ENCODE measurements at places on chromosomes 3 and 15.
A peak's percentile ranks its signal among the peaks of the same experiment; 100 is the strongest.

- peaks cover 8% of the 10 kb centered on the region for H3K27me3 ChIP-seq
- no peak for DNase-seq
- no peak overlapping the region for H3K27ac ChIP-seq
- no peak overlapping the region for H3K4me3 ChIP-seq
Measured at GRCh38 chr3:130838898-130839600, 54.8 kb upstream of the ATP2C1 start.

GRCh38 chr3:190534386-190534785 lies 20.5 kb downstream of the IL1RAP start:
- H3K27ac ChIP-seq, result no peak overlapping the region
- no peak overlapping the region for H3K4me3 ChIP-seq
- H3K27me3 ChIP-seq, result no peaks in the 10 kb centered on the region

DNA sequence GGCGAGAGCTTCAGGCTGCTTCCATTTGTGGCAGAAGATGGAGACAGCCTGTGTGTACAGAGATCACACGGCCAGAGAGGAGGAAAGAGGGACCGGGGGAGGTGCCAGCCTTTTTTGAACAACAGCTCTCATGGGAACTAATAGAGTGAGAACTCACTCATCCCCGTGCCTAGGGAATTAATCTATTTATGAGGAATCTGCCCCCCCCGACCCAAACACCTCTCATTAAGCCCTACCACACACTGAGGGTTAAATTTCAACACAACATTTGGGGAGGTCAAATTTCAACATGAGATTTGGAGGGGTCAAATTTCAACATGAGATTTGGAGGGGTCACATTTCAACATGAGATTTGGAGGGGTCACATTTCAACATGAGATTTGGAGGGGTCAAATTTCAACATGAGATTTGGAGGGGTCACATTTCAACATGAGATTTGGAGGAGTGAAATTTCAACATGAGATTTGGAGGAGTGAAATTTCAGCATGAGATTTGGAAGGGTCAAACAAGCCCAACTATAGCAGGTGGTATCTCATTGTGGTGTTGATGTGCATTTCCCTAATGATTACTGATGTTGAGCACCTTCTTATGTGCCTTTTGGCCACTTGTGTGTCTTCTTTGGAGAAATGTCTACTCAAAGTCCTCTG lies 20.6 kb upstream of the RFTN1 start:
- peaks cover 9% of the 10 kb centered on the region for H3K27me3 ChIP-seq
- H3K36me3 ChIP-seq, result no peaks in the 10 kb centered on the region

- H3K27me3 ChIP-seq, result no peaks in the 10 kb centered on the region
- H3K27ac ChIP-seq, result no peak overlapping the region
- no peaks in the 10 kb centered on the region for H3K36me3 ChIP-seq
- H3K4me1 ChIP-seq, result peaks cover 7% of the 10 kb centered on the region
- no peak for DNase-seq
- no peak overlapping the region for H3K4me3 ChIP-seq
Measured at GRCh38 chr3:71203727-71204488, 379.6 kb downstream of the FOXP1 start.

- H3K27ac ChIP-seq, result no peak overlapping the region
- H3K27me3 ChIP-seq, result no peaks in the 10 kb centered on the region
- DNase-seq, result peak; percentile 20
- H3K4me3 ChIP-seq, result no peak overlapping the region
- no peaks in the 10 kb centered on the region for H3K36me3 ChIP-seq
Measured at GRCh38 chr3:73868688-73869315, 244.1 kb upstream of the PDZRN3 start.

DNA sequence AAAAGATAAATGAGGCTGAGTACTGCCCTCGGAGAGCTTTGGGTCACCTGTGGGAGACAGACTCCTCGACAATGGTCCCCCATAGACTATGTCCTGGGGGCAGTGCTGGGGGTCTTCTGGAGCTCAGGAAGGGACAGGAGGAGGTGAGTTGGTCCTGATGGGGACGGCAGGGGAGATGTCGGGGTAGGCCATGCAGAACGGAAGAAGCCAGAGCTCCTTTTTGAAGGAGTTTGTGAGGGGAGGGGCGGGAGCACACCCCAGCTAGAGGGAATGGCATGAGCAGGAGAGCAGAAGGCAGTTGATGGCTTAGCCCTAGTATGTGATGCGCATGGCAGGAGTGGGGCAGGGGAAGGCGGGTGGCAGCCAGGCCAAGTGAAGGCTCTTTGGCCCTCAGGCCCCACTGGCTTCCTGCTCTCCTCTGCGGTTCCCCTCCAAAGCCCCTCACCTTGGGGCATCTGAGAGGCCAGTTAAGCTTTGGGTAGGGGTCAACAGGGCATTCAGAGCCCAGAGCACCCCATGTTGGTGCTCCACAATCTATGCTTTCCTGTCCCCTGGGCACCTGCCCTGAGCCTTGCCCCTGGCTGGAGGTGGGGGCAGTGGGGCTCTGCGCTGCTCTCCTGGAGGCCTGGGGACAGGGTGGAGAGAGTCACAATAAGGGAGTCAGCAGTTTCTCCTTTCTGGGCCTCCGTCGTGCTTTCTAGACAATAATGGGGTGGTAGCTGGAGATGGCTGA lies 179.3 kb downstream of the SMAD6 start:
- no peak for DNase-seq
- H3K4me3 ChIP-seq, result no peak overlapping the region
- H3K4me1 ChIP-seq, result peaks cover 7% of the 10 kb centered on the region
- no peaks in the 10 kb centered on the region for H3K27me3 ChIP-seq
- H3K27ac ChIP-seq, result no peak overlapping the region

GRCh38 chr3:47315069-47315647 lies 32.4 kb downstream of the KLHL18 start:
- H3K4me1 ChIP-seq, result no peaks in the 10 kb centered on the region
- H3K36me3 ChIP-seq, result peaks cover 14% of the 10 kb centered on the region
- DNase-seq, result no peak
- no peak overlapping the region for H3K4me3 ChIP-seq
- H3K27me3 ChIP-seq, result no peaks in the 10 kb centered on the region

- no peak overlapping the region for H3K4me3 ChIP-seq
- no peaks in the 10 kb centered on the region for H3K4me1 ChIP-seq
- DNase-seq, result no peak
- no peaks in the 10 kb centered on the region for H3K27me3 ChIP-seq
- H3K27ac ChIP-seq, result no peak overlapping the region
Measured at GRCh38 chr3:69423463-69424155, 37.7 kb upstream of the FRMD4B start.

- no peak for DNase-seq
- peaks cover 6% of the 10 kb centered on the region for H3K27me3 ChIP-seq
- no peak overlapping the region for H3K4me3 ChIP-seq
- peaks cover 43% of the 10 kb centered on the region for H3K4me1 ChIP-seq
Measured at GRCh38 chr15:65366122-65366892, 11.5 kb downstream of the IGDCC3 start.

DNA sequence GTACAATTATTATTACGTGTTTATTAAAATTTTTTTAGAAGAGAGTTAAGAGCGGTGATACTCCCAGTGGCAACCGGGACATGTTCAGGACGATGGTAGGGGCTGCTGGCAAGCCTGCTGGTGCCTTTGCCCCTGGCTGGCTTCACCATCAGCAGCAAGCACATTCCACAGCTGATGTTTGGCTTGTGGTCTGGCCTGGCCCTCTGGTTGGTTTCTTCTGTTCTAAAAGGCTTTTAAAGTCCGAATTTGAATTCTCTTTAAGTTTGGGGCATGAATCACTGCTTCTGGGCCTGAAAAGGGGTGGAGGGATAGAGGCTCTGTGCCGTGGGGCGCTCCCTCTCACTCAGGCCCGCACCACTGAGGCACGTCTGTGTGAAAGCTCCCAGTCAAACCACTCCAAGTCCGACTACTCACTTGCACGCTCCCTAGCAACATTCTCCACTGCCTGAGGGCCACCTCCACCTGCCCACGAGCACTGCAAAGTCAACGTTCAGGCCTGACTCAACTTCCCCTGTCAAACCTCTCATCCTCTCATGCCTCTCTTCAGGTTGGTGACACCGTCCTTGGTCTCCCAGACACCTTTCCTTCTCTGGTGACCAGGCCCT lies 10.1 kb downstream of the ITGA11 start:
- H3K4me3 ChIP-seq, result no peak overlapping the region
- peaks cover 4% of the 10 kb centered on the region for H3K4me1 ChIP-seq
- DNase-seq, result no peak
- no peaks in the 10 kb centered on the region for H3K36me3 ChIP-seq

DNA sequence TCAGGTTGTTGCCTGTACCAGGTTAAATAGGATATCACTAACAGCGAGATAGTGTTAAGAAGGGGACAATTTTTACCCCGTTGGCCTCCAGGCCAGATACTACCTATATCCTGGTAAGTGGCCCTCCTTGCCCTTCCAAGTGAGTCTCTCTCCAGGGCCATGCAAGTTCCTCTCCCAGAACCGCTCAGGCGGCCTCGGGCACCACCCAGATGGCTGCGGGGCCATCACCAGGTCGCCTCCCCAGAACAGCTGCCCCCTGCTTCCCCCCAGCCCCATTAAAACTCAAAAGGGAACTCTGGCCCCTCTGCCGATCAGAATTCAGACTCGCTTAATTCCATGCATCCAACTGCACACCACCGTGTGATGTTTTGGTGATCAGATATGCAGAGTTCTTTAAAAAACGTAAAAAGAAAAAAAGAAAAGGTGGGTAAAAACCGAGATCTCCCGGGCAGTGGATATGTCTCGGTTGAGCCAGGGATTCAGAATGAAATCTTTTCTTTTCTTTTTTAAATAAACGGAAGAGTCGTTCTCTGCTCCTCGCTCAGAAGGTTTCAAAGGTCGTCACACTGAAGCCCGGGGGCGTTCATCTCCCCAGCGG lies 1.9 kb upstream of the TRIM71 start:
- DNase-seq, result no peak
- no peaks in the 10 kb centered on the region for H3K27me3 ChIP-seq
- H3K4me1 ChIP-seq, result peaks cover 22% of the 10 kb centered on the region
- peaks cover 25% of the 10 kb centered on the region for H3K36me3 ChIP-seq
- H3K27ac ChIP-seq, result peak overlapping the region; percentile 94

- no peak for DNase-seq
- H3K27ac ChIP-seq, result no peak overlapping the region
- peaks cover 5% of the 10 kb centered on the region for H3K36me3 ChIP-seq
- H3K4me3 ChIP-seq, result no peak overlapping the region
- no peaks in the 10 kb centered on the region for H3K27me3 ChIP-seq
Measured at GRCh38 chr3:125582707-125583106, 12.6 kb downstream of the OSBPL11 start.

DNA sequence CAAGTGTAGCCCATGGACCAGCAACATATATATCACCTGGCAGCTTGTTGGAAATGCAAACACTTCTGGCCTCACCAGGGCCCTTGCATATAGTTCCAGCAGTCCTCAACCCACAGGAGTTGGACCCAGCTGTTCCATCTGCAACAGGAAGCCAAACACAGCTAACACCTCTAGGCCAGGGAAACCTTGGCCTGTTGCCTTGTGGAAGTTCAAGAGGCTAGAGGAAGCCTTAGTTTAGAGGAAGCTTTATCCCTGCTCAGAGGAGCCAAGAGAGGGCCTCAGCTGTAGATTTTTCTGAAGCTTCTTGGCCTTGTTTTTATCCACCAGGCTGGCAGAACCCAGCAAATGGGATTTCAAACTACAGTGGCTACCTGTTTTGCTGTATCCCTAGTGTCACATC lies 11.4 kb downstream of the FHIT start:
- H3K4me1 ChIP-seq, result no peaks in the 10 kb centered on the region
- no peaks in the 10 kb centered on the region for H3K36me3 ChIP-seq
- DNase-seq, result no peak
- no peak overlapping the region for H3K27ac ChIP-seq

DNA sequence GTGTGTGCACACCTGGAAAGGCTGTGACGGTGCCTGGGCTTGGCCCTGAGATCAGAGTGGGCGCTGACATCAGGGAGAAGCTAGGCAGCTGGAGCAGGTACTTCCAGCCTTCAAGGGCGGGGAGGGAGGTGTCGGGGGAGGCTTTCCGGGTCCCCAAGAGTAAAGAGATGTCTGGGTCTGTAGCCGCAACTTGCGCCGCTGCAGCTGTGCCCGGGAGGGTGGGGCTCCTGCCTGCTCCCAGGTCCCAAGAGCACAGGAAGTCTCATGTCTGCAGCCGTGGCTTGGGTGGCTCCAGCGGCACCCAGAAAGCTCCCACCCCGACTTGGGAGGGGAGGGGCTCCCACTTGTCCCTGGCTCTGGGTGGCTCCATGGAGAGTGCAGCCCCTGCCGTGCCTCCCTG lies 103.2 kb upstream of the BNIP2 start:
- no peak for DNase-seq
- H3K4me1 ChIP-seq, result no peaks in the 10 kb centered on the region
- peaks cover 10% of the 10 kb centered on the region for H3K27me3 ChIP-seq
- H3K36me3 ChIP-seq, result no peaks in the 10 kb centered on the region
- H3K27ac ChIP-seq, result no peak overlapping the region

DNA sequence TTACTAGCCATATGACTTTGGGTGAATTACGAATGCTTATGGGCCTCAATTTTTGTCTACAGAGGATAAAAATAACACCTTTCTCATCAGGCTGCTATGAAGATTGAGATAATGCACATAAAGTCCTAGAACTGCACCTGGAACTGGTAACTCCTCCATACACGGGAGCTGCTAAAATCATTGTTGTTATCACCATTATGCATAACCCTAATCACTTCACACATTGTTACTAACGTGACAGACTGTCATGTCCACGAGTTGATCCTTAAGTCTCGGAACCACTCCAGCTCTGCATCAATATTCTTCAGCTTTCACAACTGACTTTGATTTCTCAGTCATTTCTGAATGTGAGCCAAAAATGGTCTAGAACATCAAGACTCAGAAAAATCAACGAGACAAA lies 64.1 kb downstream of the RFTN1 start:
- DNase-seq, result no peak
- no peaks in the 10 kb centered on the region for H3K36me3 ChIP-seq
- H3K4me1 ChIP-seq, result no peaks in the 10 kb centered on the region
- no peak overlapping the region for H3K4me3 ChIP-seq

DNA sequence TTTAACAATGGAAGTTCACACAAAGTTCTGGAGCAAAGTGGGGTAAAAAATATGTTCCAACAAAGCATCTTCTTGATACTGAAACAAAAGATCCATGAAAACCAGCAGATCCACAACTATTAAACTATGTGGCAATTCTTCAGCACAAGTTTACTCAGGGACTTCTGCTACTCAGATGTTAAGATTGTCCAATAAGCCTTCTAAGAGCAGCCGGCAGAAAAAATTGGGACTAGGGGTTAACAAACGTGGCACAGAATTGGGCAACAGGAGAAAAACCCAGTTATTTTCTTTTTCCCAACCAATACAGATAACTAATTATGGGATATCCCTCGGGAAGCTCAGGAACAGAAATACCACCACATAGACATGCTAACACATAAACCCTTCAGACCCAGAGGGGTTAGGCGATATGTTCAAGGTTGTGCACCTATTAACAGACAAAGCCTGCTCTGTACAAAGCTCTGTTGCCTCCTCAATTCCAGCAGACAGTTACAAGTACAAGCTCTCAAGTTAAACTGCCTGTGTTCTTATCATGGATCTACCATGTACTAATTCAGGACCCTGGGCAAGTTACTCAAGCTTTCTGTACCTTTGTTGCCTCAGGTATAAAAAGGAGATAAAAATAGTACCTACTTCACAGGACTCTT lies 6.8 kb downstream of the SSR3 start:
- peaks cover 100% of the 10 kb centered on the region for H3K36me3 ChIP-seq
- no peaks in the 10 kb centered on the region for H3K27me3 ChIP-seq
- H3K4me1 ChIP-seq, result peaks cover 14% of the 10 kb centered on the region
- H3K4me3 ChIP-seq, result no peak overlapping the region
